NCI-H1417 treated with DMSO at 0.1 percent for 48 hours (cell line): ENCODE measurements at places on chromosomes 16 and 17.

DNA sequence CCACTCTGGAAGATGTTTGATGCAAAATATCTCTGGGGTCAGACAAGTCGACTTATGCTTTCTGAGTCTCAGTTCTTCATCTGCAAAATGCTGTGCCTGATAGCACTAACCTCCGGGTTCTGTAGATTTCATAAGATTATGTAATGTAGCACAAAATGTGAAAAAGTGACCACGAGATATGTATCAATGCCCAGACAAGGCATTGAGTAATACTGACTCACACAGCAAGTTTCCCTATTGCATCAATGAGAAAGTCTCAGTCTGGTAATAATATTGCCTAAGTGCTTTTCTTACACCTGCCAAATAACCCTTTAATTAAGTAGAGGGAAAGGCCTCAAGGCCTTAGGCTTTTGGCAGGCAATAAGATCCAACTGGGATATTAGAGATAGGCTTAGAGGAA is 41.4 kb upstream of the MMP2 start:
- no peak for DNase-seq

- no peak for DNase-seq
Observed at GRCh38 chr16:15993541-15993940, 44.1 kb downstream of the ABCC1 start.

DNA sequence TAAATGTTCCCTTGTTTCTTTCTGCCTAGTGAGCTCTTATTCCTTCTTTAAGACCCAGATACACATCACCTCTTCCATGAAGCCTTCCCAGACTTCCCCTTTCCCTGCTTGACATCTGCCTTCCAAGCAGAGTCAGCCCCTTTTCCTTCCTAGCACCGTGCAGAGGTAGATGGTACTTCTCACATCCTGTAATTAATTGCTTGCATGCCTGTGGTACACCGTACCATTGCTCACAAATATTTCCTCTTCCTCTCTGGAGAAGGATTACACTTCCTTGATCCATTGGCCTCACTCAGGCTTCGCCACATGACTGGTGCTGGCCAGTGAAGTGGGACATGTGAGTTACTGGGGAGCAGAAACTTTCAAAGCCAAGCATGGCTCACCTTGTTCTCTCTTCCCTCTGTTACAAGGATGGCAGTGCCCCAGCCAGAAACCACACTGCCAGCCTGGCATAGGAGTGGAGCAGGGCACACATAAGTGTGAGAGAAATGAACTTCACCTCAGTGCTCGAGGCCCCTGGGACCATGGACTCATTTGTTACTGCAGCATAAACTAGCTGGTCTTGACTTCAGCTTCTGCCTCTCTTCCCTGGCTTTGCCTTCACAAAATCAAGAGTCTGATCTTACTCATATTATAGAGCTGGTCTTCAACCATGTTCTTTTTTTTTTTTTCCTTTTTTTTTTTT is 44.0 kb downstream of the SOST start:
- no peak for DNase-seq

DNA sequence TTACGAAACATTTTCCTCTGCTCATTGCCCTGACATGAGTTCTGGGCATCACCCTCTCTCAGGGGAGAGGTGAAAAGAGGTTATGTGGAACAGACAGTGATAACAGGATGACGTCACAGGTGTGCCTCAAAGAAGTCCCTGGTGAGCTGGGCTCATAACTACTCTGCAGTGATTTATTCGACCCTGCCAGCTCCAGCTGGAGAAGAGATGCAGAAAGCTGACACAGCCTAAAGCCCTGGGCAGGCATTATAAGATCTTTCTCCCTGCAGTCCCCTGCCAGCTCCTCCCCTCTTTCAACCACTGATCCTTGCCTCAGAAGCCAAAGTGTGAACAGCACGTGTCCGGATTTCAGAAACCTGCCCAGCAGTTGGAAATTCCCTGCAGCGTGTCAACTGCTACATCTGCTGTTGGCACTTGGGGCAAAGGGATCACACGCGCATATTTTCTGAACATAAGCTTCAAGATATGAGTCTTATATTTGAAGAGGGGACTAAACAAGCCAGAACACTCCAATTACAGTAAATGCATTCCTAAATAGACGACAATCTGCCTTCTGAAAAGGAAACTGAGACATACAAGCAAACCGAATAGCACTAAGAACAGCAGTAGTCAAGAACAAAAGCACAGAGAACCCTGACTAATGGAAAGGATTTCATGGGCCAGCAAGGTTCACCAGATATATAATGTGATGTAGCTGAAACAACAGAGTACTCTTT is 80.5 kb downstream of the SMG6 start:
- no peak for DNase-seq

DNA sequence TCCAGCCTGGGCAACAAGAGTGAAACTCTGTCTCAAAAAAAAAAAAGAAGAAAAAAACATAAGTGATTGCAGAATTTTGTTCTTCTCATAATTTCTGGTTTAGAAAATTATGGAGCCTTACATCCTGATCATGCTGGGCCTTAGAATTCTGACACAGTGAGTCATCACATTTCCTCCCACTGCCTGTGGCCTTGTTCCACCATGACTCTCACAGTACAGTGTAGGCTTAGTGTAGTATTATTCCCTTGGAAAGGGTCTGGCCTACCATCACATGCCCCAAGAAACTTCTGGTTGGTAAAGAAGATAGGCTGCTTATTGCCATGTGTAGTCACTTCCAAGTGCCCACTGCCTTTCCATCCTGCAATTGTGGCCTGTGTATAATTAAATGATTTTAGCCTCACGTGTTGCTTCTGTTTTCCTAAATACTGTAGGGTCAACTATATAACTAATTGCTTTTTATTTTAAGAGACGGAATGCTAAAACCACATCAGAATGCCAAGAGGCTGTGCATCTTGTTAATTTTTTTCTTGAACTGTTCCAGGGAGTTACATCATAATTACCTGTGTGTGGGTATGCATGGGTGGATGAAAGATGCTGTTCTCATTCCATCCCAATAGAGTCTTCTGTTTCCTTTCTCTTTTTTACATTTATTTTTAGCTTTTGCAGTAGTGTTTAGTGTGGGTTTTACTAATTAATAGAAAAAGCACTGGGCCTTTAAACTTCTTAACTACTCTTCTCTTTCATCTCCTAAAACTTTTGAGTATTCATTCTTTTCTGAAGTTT is 25.9 kb downstream of the OGFOD1 start:
- DNase-seq = no peak

DNA sequence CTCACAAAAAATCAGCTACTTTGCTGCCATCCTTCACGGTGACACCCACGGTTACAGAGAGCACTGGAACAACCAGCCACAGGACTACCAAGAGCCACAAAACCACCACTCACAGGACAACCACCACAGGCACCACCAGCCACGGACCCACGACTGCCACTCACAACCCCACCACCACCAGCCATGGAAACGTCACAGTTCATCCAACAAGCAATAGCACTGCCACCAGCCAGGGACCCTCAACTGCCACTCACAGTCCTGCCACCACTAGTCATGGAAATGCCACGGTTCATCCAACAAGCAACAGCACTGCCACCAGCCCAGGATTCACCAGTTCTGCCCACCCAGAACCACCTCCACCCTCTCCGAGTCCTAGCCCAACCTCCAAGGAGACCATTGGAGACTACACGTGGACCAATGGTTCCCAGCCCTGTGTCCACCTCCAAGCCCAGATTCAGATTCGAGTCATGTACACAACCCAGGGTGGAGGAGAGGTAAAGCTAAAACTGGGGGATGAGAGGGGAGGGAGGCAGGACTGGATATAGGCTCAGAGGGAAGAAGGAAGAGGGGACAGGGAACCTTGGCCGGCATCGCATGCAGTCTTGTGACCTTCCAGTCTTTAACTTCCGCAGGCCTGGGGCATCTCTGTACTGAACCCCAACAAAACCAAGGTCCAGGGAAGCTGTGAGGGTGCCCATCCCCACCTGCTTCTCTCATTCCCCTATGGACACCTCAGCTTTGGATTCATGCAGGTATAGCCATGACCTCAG is 581 bp downstream of the CD68 start:
- no peak for DNase-seq

- no peak for DNase-seq
Observed at GRCh38 chr16:12588510-12588909, 215.2 kb downstream of the CPPED1 start.

- no peak for DNase-seq
Observed at GRCh38 chr16:23229714-23230113, 47.2 kb downstream of the SCNN1G start.

GRCh38 chr17:35407531-35407930 is 24.8 kb downstream of the SLFN12 start:
- no peak for DNase-seq

DNA sequence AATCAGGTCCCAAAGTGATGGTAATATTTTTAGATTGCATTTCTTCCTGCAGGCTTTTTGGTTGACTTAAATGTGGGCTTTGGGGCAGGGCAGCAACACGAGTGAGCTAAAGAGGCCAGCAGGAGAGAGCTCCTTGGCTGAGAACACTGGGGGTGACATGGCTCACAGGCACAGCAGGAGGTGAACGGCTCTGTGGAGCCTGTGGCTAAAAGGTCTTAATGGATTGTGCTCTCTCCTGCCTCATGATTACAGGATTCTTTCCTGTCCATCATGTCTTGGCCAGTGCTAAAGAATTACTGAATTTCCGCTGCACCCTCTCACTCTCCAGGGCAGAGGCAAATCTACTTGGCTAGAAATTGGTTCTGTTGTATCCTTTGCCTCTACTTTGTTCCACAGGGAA is 366.6 kb downstream of the HS3ST4 start:
- DNase-seq = no peak

DNA sequence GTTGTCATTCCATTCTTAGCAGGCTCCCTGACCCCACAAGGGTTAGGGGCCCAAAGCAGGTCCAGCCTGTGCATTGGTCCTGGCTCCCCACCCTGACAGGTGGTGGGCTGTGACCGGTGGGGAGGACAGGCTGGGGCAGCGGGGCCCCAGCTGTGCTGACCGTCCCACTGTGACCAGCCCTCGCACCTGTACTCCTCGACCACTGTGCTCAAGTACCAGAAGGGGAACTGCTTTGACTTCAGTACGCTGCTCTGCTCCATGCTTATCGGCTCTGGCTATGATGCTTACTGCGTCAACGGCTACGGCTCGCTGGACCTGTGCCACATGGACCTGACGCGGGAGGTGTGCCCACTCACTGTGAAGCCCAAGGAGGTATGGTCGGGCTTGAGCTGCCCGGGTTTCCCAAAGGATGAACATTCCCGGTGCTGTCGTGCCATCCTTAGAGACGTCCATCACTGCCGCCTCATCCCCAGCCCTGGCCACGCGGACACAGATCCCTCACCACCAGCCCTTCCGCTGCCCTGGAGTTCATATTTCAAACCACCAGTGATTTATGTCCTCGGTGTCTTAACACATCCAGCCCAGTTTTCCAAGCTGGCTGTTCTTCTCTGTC is 7.3 kb downstream of the DRC7 start:
- no peak for DNase-seq

GRCh38 chr16:11736903-11737302 is 5.8 kb downstream of the TXNDC11 start:
- DNase-seq = no peak
